Stimulated activated CD8-positive, alpha-beta memory T cell treated with anti-CD3 and anti-CD28 coated beads, Interleukin-4, amount 100 ng/mL, for 1 hour (primary cell): ENCODE measurements at places on chromosomes 16 and 17.

GRCh38 chr16:67893743-67894399 lies 817 bp downstream of the PSKH1 start:
- no peak for DNase-seq

GRCh38 chr17:73566905-73567782 lies 77.1 kb downstream of the SDK2 start:
- no peak for DNase-seq

DNA sequence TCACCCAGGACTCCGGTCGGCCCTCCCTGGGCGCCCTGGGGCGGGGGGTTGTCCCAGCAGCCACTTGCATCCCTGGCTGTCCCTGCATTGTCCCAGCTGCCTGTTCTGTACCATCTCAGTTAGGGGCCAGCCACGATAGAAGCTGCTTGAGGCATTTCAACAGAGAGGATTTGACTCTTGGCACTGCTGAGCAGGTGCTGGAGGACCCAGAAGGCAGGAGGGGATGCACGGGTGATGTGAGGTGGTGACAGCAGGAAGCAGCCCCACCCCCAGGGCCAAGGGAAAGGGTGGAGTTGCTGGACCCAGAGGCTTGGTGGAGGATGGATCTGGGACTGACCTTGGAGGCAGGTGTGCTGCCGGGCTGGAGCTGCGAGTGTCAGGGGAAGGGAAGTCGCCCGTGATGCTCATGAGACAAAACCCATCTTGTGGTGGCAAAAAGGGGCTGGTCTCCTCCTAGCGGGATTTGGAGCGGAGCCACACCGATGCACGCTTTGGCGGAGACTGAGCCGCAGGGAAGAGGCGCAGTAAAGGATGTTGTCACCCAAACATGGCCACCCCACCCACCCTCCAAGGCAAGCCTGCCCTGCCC lies 188.0 kb upstream of the GSE1 start:
- DNase-seq = no peak

GRCh38 chr16:68197250-68197649 lies 38.7 kb downstream of the ESRP2 start:
- DNase-seq = no peak

GRCh38 chr17:50541402-50541715 lies 5.6 kb upstream of the SPATA20 start:
- no peak for DNase-seq
